ENCODE measurements at places on chromosomes 7 and 10.
A peak's percentile ranks its signal among the peaks of the same experiment; 100 is the strongest.

DNA sequence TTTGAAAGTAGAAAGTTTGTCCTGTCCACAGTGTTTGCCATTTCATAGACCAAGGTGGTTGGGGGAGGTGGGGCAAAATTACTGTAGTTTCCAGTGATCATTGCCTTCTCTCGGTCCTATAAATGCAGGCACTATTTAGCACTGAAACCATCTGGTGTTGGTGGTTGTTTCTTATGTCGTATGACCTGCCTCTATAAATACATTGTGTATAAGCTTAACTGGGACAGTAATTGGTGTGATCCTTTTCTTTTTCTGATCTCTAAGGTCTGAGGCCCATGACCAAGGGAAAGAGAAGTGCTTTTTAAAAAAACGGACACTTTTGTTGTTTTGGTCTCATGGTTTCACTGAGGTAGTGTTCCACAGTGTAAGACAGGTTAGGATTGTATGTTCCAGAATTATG is 63.1 kb downstream of the AUTS2 start:
- DNase-seq: no peak

DNA sequence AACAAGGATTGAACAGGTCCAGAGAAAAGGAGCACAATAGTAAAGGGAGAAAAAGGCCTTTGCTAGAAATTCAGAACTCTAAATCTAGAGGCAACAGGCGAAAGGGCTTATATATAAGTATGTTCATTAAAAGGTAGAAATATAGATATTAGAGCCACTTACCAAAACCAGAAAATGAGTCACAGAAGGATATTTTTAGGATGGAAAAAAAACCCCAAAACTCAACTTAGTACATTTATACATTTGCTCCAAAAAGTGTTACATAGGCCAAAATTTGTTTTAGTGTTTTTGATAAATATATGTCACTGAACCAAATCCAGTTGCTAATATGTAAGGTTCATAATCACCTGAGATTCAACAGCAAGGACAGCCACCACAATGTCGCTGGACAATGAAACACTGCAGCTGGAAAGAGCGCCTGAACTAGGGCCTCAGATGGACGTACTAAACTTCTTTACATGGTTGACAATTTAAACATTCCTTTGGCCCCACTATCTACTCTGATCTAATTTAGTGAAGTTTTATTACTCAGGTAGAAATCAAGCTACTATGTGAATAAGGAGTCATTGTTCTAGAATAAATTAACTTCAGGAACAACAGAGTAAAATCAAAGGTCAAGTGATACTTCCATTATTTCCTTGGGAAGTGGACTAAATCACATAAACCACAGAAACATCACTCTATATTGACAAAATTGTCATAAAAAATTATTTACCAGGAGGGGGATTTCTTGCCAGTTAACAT is 10.9 kb downstream of the FAM3C start:
- DNase-seq: no peak

GRCh38 chr10:95963202-95963990 is 55.6 kb downstream of the CC2D2B start:
- DNase-seq: peak; percentile 38

DNA sequence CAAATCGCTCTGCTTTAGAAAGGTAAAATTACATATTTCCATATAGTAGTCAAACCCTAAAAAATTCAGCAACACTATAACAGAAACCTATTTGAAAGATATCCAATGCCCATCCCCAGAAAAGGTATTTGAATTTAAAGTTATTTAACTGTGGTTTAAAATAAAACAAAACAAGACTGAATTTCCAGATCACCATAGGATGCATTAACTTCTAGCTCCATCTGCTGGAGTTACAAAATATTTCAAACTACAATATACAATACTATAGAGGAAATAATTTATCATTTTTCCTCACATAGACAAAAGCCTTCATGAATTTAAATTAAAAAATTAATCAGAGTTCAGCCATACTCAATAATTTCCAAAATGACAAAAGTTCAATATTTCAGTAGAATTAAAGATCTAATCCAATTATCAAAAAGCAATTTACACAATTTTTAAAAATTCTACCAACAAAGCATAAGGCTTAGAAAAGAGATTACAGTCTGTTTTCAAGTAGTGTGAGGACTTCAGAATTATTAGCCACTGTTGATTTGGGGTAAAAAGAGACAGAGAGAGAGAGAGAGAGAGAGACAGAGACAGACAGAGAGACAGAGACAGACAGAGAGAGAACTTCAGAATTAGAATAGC is 75.9 kb downstream of the LMBR1 start:
- DNase-seq: peak; percentile 47

DNA sequence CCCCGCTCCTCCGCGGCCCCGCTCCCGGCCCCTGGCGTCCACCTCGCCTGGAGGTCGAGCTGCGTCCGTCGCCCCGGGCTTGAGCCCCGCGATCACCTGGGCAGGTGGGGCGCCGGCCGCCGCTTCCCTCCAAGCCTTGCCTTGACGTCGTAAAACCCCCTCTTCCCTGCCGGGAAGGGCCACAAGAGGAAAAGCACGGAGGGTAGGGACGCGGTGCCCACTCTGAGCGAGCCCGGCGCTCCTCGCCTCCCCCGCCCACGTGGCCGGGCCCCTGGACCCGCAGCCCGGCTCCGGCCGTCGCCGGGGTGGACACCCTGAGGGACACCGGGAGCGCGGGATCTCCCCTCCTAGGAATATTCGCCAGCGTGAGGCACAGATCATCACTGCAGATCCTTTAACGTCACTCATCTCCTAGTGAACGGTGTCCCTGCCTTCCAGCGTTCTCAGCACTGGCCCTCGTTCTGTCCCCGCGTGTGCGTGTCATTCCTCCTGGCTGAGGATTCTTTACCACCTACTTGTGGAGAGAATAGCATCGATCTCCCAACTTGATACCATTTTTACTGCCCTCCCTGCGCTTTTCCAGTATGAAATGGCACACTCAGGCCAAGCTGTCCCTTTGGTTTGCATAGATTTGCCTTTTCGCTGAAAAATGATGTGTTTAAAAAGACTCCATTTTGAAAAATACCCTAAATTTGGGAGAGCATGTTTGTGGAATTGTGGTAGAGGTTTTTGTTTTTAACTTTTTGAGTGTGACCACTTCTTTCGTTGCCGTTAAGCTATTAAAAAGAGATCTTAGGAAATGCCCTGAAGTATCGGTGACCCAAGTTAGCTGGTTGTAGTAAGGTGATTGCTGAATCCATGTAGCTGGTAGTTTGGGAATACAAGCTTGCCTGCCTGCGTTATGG is 649 bp downstream of the ACTR3B start:
- no peak for DNase-seq

GRCh38 chr10:22911889-22912762 is 15.7 kb upstream of the ARMC3 start:
- no peak for DNase-seq

GRCh38 chr7:39446546-39446945 is 119.7 kb upstream of the YAE1 start:
- DNase-seq: no peak

- no peak for DNase-seq
These were observed 21.7 kb upstream of the ADRB1 start for GRCh38 chr10:114021717-114022680.

DNA sequence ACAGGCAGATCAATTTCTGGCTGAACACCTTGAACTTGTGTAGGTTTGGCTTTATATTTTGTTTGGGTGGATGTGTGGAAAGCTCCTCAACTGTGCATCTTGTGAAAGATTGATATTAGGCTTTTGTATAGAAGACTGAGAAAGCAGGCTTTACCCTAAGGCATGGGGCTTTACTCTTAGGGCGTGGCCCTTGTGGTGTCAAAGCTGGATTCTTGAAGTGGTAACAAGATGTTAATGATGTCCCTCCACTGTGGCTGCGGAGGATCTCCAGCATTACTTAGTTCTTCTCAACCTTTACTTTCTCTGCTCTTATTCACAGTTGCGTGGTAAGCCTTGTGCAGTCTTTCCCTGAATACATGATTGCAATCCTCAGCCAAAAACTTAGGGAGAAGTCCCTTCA is 54.1 kb upstream of the HECTD2 start:
- DNase-seq: no peak

DNA sequence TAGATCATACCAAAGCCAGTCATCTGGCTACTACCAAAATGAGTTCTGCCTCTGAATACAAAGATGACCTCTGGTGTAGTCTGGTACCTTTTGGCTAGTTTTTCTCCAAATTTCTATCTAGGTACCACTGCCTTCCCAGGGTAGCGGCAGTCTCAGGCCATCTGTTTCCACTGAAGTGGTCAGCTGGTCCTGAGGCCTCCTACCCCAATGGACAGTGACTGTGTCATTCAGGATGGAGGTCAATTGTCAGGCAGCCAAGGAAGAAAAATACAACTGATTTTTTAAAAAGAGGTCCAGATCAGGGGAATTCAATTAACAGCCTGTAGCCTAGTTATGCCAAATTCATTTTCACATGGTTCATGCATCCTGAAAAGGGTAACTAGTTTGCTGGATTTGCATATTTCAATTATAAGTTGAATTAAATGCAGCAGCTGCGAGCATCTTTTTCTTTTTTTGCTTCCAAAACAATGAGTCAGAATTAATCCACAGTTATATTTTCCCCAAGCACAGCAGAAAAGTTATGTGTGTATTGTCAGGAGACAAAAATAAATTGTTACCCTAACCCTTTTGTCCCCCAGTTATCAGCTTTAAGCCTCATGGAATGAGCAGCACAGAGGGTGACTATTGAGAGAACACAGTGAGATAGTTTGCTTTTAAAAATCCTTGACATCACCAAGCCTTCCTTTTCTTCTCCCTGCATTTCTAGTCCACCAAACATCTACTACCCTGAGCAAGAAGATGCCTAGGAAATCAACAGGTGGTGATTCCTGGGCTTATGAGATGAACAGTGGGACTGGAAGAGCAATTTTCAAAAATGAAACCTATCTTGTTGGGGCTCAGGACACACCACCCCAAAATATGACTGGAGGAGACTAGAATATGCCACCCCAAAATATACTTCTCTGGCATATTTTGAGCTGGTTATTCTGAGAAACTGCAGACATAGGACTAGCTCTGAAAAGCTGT is 27.7 kb downstream of the BCCIP start:
- no peak for DNase-seq

DNA sequence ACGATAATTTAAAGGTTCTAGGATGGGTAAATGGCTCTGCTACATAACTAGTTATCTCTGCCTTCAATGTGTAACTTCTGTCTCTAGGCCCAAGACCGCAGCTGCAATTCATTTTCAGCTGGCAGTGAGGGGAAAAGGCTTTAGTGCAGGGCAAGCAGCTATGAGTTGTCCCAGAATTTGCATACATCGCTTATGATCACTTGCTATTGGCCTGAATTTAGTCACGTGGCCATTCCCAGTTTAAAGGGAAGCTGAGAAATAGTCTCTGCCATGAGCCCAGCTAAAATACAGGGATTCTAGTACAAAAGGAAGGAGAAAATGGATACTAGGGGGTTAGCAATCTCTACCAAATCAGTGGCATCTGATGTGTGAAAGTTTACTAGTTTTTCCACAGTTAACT is 145.8 kb upstream of the IMMP2L start:
- no peak for DNase-seq

GRCh38 chr7:96685353-96685752 is 24.3 kb downstream of the SEM1 start:
- DNase-seq: no peak

DNA sequence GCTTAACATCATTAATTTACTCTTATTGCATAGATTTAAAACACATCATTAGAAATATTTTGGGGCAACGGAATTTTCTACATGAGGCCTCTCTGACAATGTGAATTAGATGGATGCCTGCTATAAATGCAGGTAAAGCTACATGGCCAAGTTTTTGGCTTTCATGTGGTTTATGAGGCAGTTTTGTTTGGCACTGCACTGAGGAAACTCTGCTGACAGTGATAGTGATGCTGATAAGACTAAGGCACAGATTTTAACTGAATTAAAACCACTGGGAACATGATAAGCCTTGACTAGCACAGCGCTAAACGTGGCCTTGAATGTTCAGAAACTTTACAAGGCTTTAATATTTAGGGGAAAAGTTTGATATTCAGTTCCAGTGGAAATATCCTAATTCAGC is 114.3 kb upstream of the NOBOX start:
- no peak for DNase-seq

- DNase-seq: no peak
These were observed 1.2 kb downstream of the GTF2IRD1 start for GRCh38 chr7:74454925-74455288.

GRCh38 chr10:100531761-100532160 is 2.1 kb upstream of the NDUFB8 start:
- DNase-seq: peak; percentile 23

GRCh38 chr10:97234400-97234799 is 48.6 kb upstream of the SLIT1 start:
- peak; percentile 57 for DNase-seq

DNA sequence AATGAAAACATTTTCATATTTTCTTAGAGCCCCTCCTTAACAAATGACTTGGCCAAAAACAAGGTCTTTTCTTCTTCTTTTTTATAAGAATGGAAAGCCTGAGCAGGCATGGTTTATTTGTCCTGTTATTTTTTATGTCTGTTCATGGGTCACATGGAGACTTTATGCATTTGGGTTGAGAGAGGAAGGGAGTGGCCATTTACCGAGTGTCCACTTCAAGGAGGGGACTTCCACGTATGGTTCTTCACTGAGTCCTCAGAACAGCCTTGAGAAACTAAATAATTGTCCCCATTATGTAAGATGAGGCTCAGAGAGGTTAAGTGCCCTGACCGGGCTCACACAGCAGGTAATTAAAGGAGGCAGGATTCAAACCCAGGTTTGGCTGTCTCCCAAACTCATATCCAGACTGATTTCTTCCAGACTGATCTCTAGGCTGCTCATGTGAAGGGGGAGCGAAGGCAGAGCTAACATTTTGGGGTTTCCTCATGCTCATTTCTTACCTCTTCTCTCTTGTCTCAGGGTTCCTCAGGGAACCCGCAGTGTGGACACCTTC is 82.2 kb downstream of the CDH23 start:
- no peak for DNase-seq

- DNase-seq: no peak
These were observed 5.8 kb downstream of the CTBP2 start for GRCh38 chr10:125154529-125154928.

DNA sequence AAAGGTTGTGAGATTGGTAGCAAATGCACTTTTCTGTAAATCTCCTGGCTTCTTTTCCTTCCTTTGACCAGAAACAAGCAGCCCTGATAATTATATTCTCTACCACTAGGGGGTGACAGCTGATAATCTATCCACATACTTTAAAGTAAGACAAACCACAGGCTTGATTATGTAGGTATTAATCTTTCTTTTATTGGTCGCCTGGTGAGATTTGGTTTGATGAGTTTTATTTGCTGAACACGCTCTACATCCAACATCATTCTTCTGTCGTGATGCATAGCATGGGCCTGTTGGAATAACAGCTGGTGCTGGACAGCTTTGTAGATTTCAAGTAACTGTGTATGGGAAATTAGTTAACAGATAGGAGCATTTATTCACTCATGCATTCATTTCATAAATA is 63.5 kb downstream of the ZNF365 start:
- peak; percentile 47 for DNase-seq
